ENCODE measurements at places on chromosomes 16 and 17.
A peak's percentile ranks its signal among the peaks of the same experiment; 100 is the strongest.

DNA sequence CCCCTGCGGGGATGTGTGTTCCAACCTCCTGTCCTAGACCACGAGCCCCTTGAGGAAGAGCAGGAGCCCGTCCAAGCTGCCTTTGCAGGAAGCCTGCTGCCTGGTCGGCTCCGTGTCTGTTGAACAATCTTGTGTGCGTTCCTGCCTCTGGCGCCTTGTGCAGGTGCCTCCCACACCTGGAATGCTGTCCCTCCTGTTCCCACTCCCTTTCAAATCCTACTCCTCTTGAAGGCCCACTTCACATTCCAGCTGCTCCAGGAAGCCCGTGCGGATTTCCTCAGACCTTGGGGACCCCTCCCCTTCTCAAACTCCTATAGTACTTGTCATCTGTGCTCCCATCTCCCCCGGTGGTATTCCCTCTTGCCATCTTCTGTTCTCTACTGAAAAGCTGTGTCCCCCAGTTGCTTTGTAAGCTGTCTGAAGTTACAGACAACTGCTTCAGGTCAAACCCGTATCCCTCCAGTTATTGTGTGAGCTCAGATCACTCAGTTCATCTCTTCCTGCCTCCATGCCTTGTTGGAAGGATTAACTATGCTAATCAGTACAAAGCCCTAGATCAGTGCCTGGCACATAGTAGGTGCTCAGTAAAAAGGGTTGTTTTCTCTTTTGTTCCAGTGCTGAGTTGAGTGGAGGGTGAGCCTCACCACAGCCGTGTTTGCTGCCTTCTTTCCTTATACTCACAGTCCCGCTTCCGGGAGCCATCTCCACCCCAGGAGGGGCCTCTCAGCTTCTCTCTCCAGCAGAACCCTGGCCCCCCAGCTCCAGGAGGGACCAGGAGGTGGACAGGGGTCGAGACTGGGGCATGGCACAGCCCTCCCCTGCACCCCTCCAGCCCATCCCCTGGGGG is 241.8 kb upstream of the CIBAR2 start:
- DNase-seq = no peak

GRCh38 chr17:42669977-42670788 is 6.6 kb downstream of the PLEKHH3 start:
- no peak for DNase-seq

DNA sequence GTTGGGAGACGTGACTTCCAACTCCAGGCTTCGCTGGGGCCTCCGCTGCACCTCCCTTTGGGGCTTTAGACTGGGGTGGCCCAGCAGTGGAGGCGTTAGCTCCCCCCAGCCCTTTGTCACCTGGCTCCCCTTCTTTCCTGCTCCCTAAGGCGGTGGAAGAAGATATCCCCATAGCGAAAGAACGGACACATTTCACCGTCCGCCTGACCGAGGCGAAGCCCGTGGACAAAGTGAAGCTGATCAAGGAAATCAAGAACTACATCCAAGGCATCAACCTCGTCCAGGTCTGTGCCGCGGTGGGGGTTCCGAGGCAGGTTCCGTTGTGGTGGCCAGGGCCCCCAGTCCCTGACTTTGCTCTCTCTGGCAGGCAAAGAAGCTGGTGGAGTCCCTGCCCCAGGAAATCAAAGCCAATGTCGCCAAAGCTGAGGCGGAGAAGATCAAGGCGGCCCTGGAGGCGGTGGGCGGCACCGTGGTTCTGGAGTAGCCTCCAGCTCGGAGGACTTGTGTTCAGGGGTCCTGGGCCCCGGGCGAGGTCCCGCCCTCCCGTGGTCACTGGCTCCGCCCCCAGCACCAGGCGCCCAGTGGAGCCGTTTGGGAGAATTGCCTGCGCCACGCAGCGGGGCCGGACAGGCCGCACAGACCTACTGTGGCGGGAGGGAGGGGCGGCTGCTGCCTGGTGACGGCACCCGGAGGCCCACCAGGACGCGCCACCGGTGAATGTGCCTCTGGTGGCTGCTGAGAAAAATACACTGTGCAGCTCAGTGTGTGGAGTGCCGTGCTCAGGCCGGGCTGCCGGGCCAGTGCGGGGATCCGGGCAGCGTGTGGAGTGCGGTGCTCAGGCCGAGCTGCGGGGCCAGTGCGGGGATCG is 3.8 kb downstream of the MRPL12 start:
- DNase-seq = no peak

DNA sequence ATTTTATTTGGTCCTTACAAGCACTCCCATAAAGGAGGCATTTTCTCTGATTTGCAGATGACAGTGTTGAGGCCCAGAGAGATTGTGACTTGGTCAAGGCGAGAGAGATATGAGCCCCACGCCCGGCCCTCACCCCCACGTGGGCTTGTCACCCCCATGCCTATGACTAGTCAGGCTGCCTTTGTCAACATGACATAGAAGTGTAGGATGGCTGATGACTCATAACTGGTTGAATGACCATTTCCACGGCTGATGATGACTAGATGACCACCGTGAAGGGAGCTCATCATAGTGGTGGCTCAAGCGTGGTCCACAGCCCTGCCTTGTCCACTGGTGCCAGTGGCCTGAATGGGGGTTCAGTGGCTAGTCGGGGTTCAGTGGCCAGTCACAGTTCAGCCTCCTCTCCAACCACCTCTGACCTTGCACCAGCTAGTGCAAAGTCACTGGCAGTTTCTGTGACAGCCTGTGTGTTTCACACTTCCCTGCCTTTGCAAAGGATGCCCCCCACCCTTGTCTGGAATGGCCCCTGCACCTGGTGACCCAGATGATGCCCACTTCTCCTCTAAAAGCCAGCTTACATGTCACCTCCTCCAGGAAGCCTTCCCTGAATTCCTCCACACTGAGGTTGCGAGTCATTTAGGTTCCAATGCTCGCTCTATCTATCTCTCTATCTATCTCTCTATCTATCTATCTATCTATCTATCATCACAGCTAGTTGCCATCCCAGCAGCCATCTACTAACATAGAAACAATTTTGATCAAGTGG is 3.8 kb upstream of the WSCD1 start:
- DNase-seq = no peak

DNA sequence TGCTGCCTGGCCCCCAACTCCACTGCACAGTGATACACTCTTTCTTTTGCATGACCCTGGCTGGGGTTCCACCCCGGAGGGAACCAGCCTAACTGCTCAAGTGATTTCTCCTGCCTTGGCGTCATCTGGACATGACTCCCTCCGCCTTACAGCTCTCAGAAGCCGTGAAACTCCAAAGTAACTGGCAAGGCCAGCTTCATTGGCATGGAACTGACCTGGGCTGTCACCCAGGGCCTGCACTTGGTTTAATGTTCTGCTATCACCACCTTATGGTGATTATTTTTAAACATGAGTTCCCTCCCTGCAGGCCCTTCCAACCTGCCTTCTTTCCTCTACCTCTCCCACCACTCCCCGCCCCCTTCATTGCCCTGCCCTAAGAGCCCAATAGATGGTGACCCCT is 139.7 kb upstream of the CDH5 start:
- DNase-seq = peak; percentile 54

DNA sequence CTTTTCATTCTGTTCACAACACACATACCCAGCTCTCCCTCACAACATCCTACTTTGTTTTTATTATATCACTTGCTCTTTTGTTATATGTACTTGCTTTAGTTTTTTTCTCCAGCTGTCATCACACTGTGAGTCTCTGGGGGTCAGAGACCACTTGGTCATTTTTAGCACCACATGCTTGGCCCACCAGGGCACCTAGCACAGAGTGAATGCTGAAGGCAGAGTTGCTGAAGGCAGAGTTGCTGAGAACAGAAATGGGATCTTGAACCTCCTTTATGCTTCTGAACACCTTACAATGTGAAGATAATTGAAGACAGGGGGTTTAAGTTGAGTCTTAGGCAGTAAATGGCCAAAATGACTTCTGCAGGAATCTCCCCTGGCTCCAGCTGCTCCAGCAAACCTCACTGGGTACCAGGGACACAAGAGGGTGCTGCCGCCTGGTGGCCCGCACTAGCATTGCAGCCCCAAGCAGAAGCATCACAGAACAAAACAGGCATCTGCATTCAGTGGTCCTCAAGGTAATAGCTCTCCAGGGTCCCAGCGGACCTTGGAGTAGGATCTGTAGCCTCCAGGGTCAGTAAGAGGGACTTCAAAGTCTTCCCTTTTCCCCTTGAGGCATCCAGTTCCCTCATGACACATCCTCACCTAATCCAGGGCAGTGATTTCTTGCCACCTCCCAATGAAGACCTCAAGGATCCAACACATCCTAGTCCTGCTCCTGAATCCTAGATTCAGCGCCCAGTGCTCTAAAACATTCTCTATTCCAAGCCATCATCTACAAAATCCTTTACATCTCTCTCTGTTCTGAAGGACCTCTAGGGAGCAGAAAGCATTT is 1972.6 kb downstream of the TP53TG3F start:
- no peak for DNase-seq

DNA sequence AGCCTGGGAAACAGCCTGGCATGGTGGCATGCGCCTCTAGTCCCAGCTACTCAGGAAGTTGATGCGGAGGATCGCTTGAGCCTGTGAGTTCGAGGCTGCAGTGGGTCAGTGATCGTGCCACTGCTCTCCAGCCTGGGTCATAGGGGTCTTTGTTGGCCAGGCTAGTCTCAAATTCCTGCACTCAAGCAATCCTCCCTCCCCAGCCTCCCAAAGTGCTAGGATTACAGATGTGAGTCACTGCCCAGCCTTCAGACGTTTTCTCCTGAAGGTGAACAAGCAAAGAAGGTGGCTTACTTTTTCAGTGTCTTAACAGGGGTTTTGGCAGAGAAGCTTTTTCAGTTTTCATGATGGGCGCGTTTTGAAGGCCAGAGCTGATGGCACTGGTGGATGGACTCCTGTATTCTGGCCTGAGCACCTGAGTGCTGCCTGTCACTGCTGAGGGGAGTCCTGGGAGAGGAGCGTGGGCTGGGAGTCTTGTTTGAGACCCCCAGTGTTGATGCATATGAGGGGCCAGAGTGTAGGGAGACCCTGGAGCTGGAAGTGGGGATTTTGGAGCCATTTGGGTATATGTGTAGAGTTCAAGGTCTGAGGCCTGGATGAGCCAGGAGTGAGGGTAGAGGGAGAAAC is 41.4 kb downstream of the FOXK2 start:
- no peak for DNase-seq

- no peak for DNase-seq
Measured at GRCh38 chr16:82530883-82531282, 95.9 kb upstream of the CDH13 start.

DNA sequence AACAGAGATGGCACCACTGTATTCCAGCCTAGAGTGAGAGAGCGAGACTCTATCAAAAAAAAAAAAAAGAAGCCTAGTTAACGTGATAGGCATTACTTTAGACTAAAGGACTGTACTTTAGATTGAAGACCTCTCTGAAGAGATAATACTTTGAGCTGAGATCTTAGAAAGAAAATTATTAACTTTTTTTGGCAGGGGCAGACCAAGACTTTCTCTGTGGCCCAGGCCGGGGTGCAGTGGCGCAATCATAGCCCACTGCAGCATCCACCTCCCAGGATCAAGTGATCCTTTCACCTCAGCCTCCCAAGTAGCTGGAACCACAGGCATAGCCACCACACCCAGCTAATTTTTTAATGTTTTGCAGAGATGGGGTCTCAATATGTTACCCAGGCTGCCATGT is 75.7 kb upstream of the TNRC6A start:
- DNase-seq = no peak

DNA sequence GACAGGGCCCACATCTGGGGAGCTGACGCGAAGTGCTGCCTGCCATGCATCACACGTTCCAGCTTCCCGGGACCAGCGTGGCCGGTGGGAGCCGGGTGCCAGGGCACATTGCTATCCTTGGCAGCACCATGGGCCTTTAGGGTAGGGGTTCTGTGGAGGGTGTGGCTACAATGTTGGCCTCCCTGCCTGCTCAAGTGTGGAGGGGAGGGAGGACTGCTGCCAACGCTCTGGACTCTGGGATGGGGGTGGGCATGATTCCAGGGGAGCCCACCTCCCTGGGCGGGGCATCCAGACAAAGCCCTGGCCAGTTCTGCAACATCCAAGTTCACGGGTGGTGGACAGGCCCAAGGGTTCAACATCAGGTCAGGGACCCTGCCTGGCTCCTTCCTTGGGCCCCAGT is 13.9 kb downstream of the GRB7 start:
- DNase-seq = peak; percentile 59

DNA sequence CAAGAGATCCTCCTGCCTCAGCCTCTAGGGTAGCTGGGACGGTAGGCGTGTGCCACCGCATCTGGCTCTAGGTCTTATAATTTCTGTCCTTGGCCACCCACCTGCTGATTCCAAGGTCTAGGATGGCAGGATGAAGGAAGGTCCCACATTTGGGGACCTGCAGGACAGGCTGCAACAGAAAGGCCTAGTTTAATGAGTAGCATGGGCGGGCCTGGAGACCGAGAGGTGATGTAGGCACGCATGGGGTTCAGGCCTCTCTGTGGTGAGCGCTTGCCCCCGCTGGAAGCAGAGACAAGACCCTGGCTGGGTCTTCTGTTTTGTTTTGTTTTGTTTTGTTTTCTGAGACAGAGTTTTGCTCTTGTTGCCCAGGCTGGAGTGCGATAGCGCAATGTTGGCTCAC is 33.7 kb downstream of the TMEM235 start:
- DNase-seq = no peak

- DNase-seq = no peak
Measured at GRCh38 chr16:68893710-68894705, 50.7 kb downstream of the TANGO6 start.

DNA sequence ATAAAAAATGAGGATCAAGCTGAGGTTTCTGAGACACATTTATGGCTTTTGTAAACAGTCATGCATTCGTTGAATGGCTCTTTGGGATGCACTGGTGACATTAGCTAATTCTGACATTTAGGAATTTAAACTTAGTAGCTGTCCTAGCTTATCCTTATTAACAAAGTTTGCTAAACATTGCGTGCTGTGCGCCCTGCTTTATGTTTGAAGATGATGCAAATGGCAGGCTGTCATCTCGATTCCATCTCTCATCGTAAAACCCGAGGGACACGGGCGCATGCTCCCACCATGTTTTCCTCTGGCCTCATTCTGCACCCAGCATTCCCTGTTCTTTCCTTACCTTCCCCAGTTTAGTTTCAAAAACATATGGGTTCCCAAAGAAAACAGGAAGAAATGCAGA is 53.8 kb upstream of the ARHGAP44 start:
- no peak for DNase-seq

- no peak for DNase-seq
Measured at GRCh38 chr16:15972046-15972868, 22.8 kb downstream of the ABCC1 start.

DNA sequence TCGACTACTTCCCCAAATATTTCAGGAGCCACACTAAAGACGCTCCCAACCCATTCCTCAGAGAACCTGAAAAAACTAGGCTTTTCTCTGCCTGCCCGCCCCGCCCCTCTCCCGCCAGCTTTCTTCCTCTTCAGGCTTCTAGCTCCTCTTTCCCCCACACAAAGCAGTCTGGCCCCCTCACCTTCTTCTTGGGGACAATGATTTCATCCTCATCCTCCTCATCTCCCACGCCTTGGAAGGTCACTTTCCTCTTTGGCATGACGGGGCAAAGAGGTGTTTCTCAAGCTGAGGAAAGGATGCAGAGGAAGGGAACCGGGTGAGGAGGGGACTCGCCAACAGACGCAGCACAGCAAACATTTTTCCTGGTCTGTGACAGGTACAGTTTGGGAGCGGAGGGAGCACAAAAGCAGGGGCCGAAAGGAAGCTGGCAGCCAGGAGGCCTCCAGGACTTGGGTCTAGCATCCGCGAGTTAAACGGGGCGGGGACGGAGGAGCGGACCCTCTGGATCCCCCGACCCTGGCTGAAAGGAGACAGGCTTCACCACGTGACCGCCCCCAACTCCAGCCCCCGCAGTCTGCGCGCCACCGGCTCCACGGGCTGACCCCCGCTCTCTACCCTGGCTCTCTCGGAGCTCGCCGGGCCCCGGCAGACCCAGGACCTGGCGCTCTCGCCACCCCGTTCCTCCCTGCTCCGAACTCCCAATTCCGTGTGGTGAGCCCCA is 525 bp downstream of the CD2BP2 start:
- no peak for DNase-seq
